ENCODE measurements at places on chromosomes 6 and 20. TPM values are rescaled to one million over a fixed set of nuclear protein-coding genes. Genes with fewer than 3 reads are reported as not detected.

RIPK1 gene
- 27.2 TPM for total RNA-seq

SLC22A7 gene
- total RNA-seq = 495 TPM

C20orf144 gene
- total RNA-seq = not detected

CD24 gene
- total RNA-seq = 14.2 TPM

PRPH2 gene
- total RNA-seq = 0.33 TPM

FAM83C gene
- not detected for total RNA-seq

ADGRF5 gene
- total RNA-seq = 4.9 TPM

- peaks cover 4% of the 10 kb centered on the region for H3K4me1 ChIP-seq
- no peak overlapping the region for H3K4me3 ChIP-seq
- no peaks in the 10 kb centered on the region for H3K27me3 ChIP-seq
Observed at GRCh38 chr20:32052778-32053362, 828 bp downstream of the HCK start.

DNA sequence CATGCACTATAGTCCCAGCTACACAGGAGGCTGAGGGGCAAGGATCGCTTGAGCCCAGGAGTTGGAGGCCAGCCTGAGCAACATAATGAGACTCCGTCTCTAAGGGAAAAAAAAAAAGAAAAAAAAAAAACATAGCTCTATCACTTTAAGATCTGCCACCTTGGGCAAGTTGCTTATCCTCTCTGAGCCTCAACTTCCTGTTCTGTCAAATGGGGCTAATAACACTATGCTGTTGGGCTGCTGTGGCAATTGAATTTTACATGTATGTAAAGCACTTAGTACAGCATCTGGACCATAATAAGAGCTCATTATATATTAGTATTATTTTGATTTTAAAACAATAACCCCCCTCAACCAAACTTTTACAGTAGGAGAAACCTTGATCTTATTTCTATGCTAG lies 141.5 kb downstream of the ATXN1 start:
- H3K36me3 ChIP-seq = no peaks in the 10 kb centered on the region
- H3K4me3 ChIP-seq = no peak overlapping the region
- H3K27me3 ChIP-seq = no peaks in the 10 kb centered on the region
- no peaks in the 10 kb centered on the region for H3K4me1 ChIP-seq
- no peak overlapping the region for H3K27ac ChIP-seq

- no peaks in the 10 kb centered on the region for H3K4me1 ChIP-seq
- DNase-seq = no peak
Observed at GRCh38 chr20:16388731-16389130, 184.5 kb downstream of the KIF16B start.

GRCh38 chr20:38286586-38287531 lies 17.1 kb upstream of the BPI start:
- H3K4me1 ChIP-seq = peaks cover 8% of the 10 kb centered on the region
- DNase-seq = no peak
- H3K36me3 ChIP-seq = no peaks in the 10 kb centered on the region
- H3K27me3 ChIP-seq = no peaks in the 10 kb centered on the region
- H3K27ac ChIP-seq = no peak overlapping the region

GRCh38 chr6:117464700-117465099 lies 17.8 kb upstream of the DCBLD1 start:
- no peak overlapping the region for H3K4me3 ChIP-seq
- H3K36me3 ChIP-seq = no peaks in the 10 kb centered on the region
- H3K27me3 ChIP-seq = no peaks in the 10 kb centered on the region
- H3K27ac ChIP-seq = no peak overlapping the region

- H3K4me1 ChIP-seq = no peaks in the 10 kb centered on the region
- no peak overlapping the region for H3K4me3 ChIP-seq
- no peak overlapping the region for H3K27ac ChIP-seq
- H3K36me3 ChIP-seq = peaks cover 35% of the 10 kb centered on the region
- H3K27me3 ChIP-seq = no peaks in the 10 kb centered on the region
Observed at GRCh38 chr6:18244251-18244650, 20.1 kb downstream of the DEK start.

DNA sequence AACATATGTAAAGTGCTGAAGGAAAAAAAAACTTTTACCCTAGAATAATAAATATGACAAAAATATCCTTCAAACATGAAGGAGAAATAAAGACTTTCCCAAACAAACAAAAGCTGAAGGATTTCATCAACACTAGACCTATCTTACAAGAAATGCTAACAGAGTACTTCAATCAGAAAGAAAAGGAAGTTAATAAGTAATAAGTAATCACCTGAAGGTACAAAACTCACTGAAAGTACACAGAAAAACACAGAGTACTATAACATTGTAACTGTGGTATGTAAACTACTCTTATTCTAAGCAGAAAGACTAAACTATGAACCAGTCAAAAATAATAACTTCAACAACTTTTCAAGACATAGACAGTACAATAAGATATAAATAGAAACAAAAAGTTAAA lies 61.4 kb upstream of the MTRF1L start:
- no peak overlapping the region for H3K27ac ChIP-seq
- no peaks in the 10 kb centered on the region for H3K27me3 ChIP-seq
- no peak overlapping the region for H3K4me3 ChIP-seq
- DNase-seq = no peak
- no peaks in the 10 kb centered on the region for H3K36me3 ChIP-seq

DNA sequence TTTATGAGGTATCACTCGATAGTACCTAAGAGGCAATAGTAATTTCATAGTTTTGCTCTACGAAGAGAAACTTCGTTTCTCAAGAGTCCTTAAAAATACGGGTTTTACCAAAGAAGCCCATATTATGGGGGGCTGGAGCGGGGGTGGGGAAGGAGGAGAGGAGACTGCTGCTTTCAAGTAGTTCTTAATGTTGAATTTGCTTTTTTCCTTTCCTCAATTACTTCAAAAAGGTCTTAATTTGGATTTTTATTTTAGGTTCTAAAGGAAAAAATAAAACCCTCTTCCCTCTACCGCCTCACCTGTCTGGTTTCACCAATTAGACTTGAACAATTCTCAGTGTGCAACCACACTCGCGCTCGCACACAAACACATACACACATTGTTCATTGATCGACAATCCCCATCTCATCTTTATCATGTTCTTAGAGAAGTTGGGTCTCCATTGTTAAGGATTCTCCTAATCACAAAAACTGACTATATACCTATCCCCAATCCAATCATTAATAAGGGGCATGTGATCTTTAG lies 97.2 kb downstream of the HFE start:
- H3K36me3 ChIP-seq = no peaks in the 10 kb centered on the region
- peaks cover 5% of the 10 kb centered on the region for H3K4me1 ChIP-seq
- H3K4me3 ChIP-seq = no peak overlapping the region
- peak overlapping the region; percentile 60 for H3K27ac ChIP-seq

DNA sequence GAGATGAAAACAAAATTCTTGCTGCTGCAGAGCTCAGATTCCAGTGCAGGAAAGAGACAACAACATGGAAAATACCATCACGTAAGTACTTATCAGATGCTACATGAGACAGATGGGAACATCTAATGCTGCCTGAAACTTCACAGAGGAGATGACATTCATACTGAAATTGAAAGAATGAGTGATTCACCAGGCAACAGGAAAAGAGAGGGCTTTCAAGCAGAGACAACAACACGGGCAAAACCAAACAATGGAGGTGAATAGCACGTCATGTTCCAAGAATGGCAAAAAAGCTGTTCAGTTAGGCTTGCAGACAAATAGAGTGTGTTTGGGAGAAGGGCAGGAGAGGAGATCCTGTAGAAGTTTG lies 39.3 kb downstream of the GTF2H5 start:
- H3K27ac ChIP-seq = no peak overlapping the region
- H3K4me3 ChIP-seq = no peak overlapping the region
- DNase-seq = no peak
- H3K27me3 ChIP-seq = no peaks in the 10 kb centered on the region

DNA sequence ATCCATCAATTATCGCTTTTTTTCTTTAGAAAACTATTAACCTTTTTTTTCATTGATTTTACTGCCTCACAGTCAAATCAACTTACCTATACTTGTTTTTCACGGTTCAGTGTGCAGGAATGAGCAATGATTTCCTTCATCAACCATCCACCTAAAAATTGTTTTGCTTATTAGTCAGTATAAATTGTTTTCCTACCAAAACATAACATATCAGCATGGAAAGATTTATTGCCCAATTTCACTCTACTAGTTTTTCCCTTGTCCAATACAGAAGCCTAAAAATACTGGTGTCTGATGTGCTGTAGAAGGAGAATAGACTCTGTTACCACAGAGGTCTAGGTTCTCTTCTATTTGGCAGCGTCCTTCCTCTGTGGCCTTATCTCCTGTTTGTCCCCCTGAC lies 558.2 kb upstream of the CITED2 start:
- H3K36me3 ChIP-seq = no peaks in the 10 kb centered on the region
- no peaks in the 10 kb centered on the region for H3K4me1 ChIP-seq
- no peak overlapping the region for H3K4me3 ChIP-seq
- H3K27ac ChIP-seq = no peak overlapping the region
- H3K27me3 ChIP-seq = no peaks in the 10 kb centered on the region

- H3K27ac ChIP-seq = no peak overlapping the region
- no peaks in the 10 kb centered on the region for H3K36me3 ChIP-seq
- H3K27me3 ChIP-seq = no peaks in the 10 kb centered on the region
- no peak overlapping the region for H3K4me3 ChIP-seq
- no peak for DNase-seq
Observed at GRCh38 chr6:2432292-2432691, 186.9 kb upstream of the GMDS start.

- H3K4me1 ChIP-seq = no peaks in the 10 kb centered on the region
- no peaks in the 10 kb centered on the region for H3K27me3 ChIP-seq
- no peak for DNase-seq
Observed at GRCh38 chr6:82263916-82264315, 16.4 kb upstream of the IBTK start.

GRCh38 chr6:160130729-160131484 lies 9.3 kb downstream of the SLC22A1 start:
- no peaks in the 10 kb centered on the region for H3K36me3 ChIP-seq
- no peak overlapping the region for H3K4me3 ChIP-seq
- no peaks in the 10 kb centered on the region for H3K27me3 ChIP-seq
- H3K27ac ChIP-seq = peak overlapping the region; percentile 13
- peaks cover 82% of the 10 kb centered on the region for H3K4me1 ChIP-seq

DNA sequence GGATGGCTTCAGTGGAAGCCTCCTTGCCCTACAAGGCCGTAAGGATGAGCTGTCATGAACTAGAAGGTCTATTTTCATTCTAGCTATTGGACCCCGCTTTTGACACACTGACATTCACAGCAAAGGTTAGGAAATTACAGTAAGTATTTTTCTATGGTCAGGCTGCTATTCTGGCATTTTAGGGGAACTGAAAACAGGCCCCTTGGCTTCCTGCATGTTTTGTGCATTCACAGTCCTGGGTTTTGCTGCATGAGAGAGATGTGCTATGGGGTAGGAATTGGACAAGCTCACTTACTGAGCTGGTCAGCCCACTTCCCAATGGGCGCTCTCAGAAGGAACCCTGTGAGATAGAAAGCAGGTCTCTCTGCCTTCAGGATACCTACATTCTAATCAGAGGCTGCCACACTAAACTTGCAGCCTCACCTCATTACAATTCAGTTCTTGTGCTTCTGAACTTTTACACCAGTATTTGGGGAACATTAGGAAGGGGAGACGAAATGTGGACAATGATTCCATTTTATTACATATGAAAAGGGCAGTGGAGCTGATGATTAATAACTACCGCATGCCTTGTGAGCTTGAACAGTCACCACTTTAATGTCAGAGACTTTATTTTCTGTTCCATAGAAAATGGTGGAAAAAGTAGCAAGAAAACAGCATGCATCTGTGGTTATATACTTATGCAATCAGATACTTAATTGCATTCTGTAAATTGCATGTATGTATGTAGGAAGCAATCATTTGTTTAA lies 86.6 kb upstream of the TAB2 start:
- DNase-seq = no peak
- peaks cover 3% of the 10 kb centered on the region for H3K4me1 ChIP-seq
- H3K27me3 ChIP-seq = no peaks in the 10 kb centered on the region

DNA sequence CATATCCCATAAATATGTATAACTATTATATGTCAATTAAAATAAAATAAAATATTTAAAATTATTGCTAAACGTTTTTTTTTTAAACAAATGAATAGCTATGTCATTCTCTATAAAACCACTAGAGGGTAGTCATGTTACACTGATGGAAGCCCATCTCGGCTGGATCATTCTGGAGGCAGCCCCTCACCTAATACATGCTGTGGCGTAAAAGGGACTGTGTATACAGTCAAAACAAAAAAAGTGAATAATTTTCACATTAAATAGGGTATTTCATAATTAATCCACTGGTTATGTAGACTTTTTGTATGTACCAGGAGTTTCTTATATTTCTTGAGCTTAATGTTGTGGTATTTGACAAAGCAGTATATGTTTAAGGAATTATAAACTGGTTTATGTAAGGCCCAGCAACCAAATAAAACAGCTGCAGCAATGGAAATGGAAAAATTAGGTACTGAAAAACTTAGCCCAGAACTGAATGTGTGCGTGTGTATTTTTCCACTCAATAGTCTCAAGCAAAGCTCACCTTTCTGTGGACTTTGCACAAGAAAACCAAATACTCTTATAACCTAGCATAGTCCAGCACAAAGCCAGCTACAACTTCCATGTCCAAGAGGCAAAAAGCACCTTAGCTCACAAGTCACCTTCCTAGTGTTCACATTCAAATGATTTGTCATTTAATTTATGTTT lies 81.7 kb downstream of the COL9A1 start:
- DNase-seq = no peak
- H3K27me3 ChIP-seq = no peaks in the 10 kb centered on the region
- no peak overlapping the region for H3K27ac ChIP-seq
- no peaks in the 10 kb centered on the region for H3K36me3 ChIP-seq

GRCh38 chr6:168301648-168302398 lies 17.8 kb downstream of the DACT2 start:
- peaks cover 33% of the 10 kb centered on the region for H3K4me1 ChIP-seq
- H3K27ac ChIP-seq = peak overlapping the region; percentile 69
- no peak overlapping the region for H3K4me3 ChIP-seq
- no peaks in the 10 kb centered on the region for H3K27me3 ChIP-seq
- H3K36me3 ChIP-seq = no peaks in the 10 kb centered on the region
- DNase-seq = no peak

- no peaks in the 10 kb centered on the region for H3K36me3 ChIP-seq
- no peaks in the 10 kb centered on the region for H3K27me3 ChIP-seq
- no peak for DNase-seq
- no peak overlapping the region for H3K27ac ChIP-seq
- H3K4me1 ChIP-seq = no peaks in the 10 kb centered on the region
Observed at GRCh38 chr20:40410028-40410427, 279.0 kb downstream of the MAFB start.

DNA sequence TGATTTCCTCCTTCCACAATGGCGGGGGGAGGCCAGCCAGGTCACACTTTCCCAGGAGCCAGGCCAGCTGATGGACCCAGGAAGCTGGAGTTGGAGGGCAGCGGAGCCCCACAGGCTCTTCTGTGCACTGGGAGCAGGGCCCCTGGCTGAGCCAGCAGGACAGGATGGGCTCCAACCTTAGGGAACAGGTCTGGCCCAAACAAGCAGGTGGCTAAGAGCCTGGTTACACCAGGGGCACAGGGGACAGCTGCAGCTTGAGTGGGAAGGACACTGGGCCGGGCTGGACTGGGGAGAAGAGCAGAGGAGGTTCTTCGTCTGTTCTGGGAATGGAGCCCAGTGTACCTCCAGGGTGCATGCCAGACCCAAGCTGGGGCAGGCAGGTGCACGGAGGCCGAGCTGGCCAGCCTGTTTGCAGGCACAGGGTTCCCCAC lies 102.3 kb downstream of the DLL1 start:
- H3K27me3 ChIP-seq = no peaks in the 10 kb centered on the region
- no peak for DNase-seq
- no peak overlapping the region for H3K4me3 ChIP-seq
- no peak overlapping the region for H3K27ac ChIP-seq
- H3K36me3 ChIP-seq = no peaks in the 10 kb centered on the region
- H3K4me1 ChIP-seq = no peaks in the 10 kb centered on the region

Measured in liver (tissue), 10 donors.